ENCODE measurements at places on chromosomes 3 and 15.

- DNase-seq = no peak
Observed at GRCh38 chr3:184927796-184928315, 115.9 kb downstream of the VPS8 start.

- no peak for DNase-seq
Observed at GRCh38 chr3:180246688-180247195, 210.0 kb upstream of the PEX5L start.

- DNase-seq = no peak
Observed at GRCh38 chr3:23996095-23996524, 51.0 kb downstream of the NR1D2 start.

- DNase-seq = no peak
Observed at GRCh38 chr3:68706096-68706495, 226.3 kb downstream of the TAFA4 start.

DNA sequence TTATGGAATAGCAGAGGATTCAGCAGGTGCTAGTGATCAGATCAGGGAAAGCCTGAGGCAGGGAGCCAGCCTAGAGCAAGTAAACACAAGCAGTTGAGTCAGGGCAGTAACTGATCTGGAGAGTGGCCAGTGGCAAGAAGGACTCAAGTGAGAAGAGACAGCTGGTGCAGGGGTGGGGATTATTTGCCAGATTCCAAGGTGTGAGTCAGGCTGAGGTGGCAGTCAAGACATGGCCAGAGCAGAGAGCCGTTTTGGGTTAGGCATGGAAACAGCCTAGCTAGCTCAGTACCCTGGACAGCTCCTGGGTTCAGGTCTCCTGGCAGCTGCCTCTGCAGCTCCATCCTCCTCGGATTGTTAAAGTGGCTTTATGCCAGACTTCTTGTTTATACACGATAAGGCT lies 281.9 kb upstream of the ONECUT1 start:
- DNase-seq = no peak

DNA sequence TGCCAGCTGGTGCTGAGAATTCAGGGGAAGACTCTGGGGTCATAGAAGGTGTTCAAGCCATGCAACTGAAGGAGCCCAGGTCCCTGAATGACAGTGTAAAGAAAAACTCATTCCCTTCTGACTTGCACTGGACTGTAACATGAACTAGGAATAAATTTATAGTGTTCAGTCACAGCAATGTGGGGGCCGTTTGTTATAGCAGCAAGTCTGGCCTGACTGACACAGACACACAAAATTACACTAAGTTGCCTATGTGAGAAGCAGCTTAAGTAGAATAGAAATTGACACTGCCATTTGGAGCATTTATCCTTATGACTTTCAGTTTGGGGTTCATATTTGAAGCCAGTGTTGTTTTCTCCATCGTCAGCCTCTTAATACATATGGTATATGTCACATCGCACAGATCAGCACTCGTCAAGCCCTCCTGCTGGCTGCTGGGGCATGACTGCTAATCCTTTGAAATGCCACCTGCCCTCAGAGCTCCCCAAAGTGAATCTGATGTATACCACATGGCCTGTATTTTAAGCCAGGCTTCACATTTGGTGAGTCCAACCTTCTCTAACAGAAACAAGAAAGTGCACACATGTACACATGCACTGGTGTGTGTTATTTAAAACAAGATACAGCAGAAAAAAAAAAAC lies 17.1 kb upstream of the HEG1 start:
- DNase-seq = no peak

DNA sequence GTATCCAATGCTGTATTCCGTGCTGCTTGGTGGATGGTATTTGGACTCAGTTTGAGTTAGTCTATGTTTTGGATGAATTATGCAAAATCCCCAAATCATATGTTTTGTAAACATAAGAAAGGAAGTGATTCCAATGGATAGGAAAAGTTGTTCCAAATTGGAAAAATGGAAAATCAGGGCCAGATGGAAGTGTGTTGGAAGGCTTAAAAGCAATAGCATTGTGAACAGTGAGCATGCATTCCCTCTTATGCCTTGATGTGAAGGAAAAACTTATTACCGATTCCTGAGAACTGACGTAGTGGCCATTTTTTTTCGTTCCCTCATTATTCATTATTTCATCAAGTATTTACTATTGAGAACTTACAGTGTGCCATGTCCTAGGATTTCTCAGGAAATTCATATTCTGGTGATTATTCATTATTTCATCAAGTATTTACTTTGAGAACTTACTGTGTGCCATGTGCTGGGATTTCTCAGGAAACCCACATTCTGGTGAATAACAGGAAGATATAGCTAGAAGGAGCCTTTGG lies 144.1 kb upstream of the TPRG1 start:
- DNase-seq = no peak

GRCh38 chr3:46736006-46736872 lies 18.6 kb upstream of the PRSS50 start:
- DNase-seq = no peak

GRCh38 chr3:61562721-61563312 lies 1.4 kb downstream of the PTPRG start:
- peak; percentile 10 for DNase-seq

GRCh38 chr3:123287051-123287961 lies 85.6 kb downstream of the SEC22A start:
- DNase-seq = no peak

GRCh38 chr3:128454310-128454618 lies 12.4 kb downstream of the DNAJB8 start:
- no peak for DNase-seq

DNA sequence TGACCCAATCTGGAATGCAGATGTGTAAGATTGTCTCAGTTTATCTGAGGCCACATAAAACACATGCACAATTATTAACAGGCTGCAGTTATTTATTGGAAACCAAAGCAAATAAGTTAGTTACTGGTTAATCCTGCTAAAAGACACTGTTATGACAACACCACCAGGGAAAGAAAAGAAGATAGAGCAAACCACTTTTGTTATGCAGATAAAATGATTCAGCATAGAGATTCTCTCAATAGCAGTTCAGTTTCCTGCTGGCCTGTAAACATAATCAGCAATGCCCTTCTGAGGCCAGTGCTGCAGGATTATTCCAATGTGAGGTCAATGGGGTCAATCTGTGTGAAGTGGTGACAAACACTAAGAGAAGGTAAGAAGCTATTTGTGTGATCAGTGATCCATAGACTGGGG lies 244.4 kb downstream of the ZBTB20 start:
- DNase-seq = no peak

GRCh38 chr3:89740881-89741177 lies 633.4 kb downstream of the EPHA3 start:
- DNase-seq = no peak

GRCh38 chr3:188296761-188297612 lies 143.0 kb downstream of the LPP start:
- no peak for DNase-seq

DNA sequence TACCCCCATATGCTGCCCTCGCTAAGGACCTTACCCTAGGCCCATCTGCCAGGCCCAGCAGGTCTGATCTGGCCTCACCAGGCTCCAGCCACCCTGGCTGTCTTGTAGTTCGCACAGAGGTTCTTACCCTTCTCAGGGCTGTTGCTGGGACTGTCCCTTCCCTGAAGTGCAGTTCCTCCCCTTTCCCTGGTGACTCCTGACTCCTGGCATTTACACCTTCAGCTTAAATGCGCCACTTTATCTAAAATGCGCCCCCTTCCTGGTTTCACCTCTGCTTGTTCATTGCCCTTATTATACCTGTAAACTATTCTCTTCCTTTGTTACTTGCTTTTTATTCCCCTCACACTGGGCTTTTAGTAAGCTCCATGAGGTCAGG lies 835 bp upstream of the TTLL3 start:
- no peak for DNase-seq

- no peak for DNase-seq
Observed at GRCh38 chr3:150370999-150371398, 37.1 kb upstream of the TSC22D2 start.

DNA sequence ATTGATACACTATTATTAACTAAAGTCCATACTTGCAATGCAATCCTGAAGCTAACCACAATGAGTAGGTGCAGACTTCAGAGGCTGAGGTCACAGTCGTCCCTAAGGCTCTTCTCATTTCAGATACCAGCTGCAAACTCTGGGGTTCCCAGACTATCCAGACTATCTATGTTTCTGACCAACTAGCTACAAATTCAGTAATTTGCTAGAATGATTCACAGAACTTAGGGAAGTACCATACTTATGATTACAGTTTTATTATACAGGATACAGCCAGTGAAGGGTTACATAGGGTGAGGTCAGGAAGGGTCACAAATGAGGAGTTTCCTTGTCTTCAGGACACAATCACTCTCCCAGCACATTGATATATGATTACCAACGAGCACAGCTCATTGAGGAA lies 36.5 kb downstream of the PPM1L start:
- DNase-seq = no peak

DNA sequence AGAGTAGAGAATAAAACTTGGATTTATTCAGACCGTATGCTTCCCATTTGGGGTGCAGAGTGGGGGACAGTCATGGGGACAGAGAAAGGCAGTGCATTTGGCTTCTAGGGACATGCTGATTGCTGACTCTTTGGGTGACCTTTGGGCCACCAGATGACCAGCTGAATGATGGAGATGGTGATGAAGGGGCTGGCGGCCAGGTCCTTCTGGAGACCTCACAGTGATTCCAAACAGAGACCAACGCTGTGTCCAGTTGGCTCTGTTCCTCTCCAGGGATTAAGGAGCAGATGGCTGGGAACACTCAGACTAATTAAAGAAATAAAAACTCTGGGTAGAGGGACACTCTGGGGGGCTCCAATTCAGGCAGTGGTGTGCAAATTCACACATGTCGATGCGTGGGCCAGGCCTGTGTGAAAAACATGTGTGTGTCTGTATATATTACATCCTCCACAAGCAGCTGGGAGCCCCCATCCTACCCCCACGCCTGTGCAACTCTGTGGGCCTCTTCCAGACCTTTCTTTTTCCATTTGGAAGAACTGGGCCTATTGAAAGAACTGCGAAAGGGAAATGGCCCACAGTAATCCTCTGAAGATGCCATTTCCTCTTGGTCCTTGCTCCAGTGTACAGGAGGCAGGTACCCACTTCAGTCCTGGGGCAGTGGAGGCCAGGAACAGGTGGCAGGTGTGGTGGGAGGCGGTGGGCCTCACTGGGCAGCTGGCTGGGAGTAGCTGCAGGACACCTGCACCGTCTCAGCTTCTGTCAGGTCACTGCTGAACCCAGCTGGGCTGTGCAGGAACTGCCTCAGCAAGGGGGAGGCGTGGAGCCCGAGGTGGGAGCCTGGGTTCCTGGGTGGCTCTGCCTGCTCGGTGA lies 8.9 kb downstream of the XIRP1 start:
- DNase-seq = no peak

DNA sequence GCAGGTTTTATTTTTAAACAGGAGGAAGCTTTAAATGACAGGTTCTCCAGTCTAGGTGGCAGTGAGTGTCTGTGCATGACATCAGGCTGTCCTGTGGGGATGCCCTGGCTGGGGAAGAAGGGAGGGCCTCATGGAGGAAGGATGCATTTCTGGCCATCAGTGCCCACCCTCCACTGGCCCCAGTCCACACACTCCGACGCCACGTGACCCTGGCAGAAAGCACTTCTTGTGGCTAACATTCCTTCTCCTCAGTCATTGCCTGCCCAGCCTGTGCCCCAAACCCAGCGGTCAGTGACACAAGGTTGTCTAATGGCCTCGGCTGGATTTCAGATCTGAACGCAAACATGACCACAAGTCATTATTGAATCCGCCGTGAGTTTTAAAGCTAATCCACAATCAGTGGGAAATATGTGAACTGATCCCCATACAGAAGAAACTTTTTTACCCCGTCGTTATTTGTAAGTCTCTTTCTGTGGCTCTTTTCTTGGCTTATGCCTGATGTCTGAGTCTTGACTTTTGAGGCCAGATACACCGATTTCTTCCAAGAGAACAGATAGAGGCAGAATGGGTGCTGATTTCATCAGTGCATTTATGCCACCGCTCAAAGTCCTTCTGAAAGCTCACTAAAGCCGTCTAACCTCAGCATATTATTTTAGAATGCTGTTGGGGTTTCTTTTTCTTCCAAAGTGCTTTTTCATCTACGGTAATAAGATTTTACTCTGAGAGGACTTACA lies 17.3 kb upstream of the LRRK1 start:
- DNase-seq = no peak

DNA sequence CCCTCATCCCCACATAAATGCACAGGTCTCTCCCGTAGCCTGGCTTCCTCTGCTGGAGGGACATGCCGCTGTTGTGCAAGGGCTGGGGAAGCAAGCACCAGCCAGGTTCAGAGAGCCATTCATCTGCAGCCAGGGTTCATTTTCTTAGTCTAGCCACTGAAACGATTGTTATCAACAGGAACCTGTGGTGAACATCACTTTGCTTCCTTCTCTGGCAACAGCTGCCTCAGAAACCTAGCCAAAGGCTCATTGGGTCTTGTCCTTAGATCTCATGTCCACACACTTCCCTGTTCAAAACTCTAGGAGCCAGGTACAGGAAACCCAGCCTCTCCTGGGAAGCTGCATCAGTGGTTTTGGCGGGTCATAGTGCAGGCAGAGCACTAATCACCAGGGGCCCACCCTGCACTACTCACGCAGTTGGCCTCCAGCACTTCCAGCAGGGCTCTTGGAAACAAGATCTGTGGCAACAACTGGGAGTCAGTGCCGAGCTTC lies 47.0 kb downstream of the OXNAD1 start:
- no peak for DNase-seq

GRCh38 chr3:20822251-20822650 lies 636.2 kb upstream of the SGO1 start:
- DNase-seq = no peak

GRCh38 chr15:100082761-100083402 lies 258.9 kb downstream of the ADAMTS17 start:
- no peak for DNase-seq

- no peak for DNase-seq
Observed at GRCh38 chr15:42723068-42723467, 13.9 kb downstream of the CDAN1 start.

GRCh38 chr3:164459521-164460151 lies 618.7 kb downstream of the SI start:
- DNase-seq = no peak

- DNase-seq = no peak
Observed at GRCh38 chr3:190767851-190768250, 94.6 kb downstream of the GMNC start.

DNA sequence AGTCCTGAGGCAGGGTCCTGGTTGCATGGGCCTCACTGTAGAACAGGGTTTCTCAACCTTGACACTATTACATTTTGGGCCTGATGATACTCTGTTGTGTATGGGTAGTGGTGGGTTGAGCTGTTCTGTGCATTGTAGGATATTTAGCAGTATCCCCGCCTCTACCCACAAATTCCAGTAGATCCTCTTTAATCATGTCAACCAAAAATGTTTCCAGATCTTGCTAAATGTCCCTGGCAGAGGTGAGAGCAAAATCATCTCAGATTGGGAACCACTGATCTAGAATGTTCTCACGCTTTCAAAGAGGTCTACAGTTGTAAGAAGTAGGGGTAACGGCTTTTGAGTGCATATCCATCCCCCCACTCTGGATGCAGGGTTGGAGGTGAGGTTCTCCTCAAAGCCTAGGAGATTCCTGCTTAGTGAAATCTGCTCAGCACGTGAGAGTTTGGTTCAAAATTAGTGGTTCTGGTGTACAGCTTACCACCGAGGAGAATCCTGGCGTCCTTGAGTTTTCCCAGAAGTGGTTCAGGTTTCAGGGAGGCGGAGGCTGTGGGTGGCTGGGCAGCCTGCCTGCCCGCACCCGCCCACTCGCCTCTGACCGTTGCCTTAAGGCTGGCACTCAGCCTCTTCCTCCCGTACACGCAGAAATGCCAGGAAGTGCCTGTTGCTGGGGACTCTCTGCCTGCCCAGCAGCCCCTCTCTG lies 5.3 kb downstream of the ACVR2B start:
- no peak for DNase-seq

Data from GM12891 (cell line).